Hematopoietic multipotent progenitor cell treated with erythropoietin and hydrocortisone succinate and interleukin-3 and kit ligand, for 4 days (in vitro differentiated cells): ENCODE measurements at places on chromosomes 16 and 17.
A peak's percentile ranks its signal among the peaks of the same experiment; 100 is the strongest.

DNA sequence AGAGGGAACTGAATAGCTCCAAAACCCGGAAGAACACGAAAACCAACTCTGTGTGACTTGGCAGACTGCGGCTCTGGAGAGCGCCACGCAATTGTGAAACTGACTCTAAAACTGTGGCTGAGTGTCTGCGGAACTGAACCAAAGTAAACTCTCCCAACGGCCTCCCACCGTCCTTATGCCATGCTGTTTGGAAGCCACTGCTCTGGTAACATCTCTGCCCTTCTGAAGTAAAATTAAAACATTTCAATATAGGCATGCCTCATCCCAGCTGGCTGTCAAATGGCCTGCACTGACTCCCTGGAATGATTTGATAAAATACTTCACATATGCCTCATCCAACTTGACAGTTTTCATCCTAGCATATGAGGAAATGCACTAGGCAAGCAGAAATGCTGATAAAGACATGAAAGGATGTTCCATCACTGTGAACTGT, 70.2 kb downstream of the PARN start:
- DNase-seq = no peak

DNA sequence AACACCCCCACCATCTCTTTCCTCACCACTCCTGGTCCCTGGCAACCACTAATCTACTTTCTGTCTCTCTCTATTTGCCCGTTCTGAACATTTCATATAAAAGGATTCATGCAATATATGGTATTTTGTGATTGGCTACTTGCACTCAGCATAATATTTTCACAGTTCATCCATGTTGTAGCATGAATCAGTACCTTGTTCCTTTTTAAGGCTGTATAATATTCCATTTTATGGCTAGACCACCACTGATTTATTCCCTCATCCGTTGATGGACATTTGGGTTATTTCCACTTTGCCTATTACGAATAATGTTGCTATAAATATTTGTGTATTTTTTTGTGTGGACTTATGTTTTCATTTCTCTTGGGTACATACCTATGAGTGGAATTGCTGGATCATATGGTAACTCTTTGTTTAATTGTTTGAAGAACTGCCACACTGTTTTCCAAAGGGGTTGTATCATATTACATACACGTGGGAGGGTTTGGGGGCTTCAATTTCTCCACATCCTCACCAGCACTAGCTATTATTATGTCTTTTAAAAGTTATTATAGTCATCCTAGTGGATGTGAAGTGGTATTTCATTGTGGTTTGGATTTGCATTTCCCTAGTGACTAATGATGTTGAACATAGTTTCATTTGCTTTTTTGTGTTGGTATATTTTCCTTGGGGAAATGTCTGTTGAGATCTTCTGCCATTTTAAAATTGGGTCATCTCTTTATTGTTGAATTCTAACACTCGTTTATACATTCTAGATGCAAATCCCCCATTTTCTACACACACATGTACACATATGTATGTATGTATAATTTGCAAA, 26.3 kb downstream of the SEC14L5 start:
- no peak for DNase-seq

GRCh38 chr17:10182785-10183184, 15.6 kb downstream of the GAS7 start:
- no peak for DNase-seq

GRCh38 chr16:8569650-8570346, 20.5 kb downstream of the TMEM114 start:
- DNase-seq = no peak

DNA sequence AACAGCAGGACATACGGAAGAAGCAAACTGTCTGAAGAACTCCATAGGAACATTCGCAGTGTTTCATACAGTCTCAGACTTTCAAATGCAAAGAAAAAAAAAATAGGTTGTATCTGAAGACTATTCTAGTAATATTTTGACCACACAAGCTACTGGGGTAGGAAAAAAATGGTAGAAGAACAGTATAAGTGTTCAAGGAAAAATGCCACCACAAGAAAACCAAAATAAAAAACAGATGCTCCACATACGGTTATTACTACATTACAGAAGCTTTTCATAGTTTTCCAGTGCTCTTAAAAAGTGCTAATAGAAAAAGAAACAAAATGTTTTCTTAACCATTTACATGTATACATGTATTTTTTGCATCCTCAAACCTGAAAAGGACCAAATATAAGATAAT, 3.7 kb downstream of the NCOR1 start:
- DNase-seq = no peak

DNA sequence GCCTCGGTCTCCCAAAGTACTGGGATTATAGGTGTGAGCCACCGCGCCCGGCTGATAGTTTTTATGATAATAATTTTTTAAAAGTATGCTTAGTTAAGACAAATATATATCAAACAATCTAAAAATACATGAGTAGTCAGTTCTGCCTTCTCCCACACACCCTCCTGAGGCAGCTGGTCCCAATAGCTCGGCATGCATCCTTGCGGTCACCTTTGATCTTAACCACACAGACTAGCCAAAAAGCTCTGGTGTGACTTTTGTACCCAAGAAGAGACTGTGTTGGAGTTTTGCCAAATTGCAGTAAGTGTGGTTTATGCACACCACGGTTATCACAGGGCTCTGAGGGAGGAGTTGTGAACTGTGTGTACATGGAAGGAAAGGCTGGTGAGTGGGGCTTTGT, 25.6 kb downstream of the ATP6V0A1 start:
- DNase-seq = peak; percentile 82

DNA sequence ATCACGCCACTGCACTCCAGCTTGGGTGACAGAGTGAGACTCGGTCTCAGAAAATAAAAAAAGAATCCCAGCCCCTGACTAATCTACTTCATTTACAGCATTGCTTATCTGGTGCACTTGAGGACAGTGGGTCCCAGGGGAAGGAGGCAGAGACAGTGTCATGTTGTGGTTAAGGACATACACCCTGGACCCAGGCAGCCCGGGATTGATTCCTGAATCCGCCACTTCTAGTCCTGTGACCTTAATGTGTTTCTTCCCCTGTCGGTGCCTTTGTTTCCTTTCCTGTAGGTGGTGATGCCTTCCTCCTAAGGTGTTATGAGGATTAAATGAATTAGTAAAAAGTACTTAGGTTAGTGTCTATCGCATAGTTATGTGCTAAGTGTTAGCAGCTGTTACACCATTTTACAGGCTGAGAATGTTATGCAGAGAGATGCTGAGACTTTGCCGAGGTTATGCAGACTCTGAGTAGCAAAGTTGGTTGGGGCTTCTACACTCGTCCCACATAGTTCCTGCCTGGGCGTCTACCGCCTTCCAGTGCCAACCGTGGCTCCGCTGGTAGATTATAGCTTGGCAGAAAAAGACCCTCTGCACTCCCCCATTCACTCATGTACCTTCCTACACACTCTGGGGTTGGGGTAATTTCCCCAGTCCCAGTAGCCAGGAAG, 74.8 kb downstream of the RAB11FIP4 start:
- no peak for DNase-seq

- no peak for DNase-seq
Measured at GRCh38 chr17:81120149-81120484, 45.2 kb upstream of the PVALEF start.

DNA sequence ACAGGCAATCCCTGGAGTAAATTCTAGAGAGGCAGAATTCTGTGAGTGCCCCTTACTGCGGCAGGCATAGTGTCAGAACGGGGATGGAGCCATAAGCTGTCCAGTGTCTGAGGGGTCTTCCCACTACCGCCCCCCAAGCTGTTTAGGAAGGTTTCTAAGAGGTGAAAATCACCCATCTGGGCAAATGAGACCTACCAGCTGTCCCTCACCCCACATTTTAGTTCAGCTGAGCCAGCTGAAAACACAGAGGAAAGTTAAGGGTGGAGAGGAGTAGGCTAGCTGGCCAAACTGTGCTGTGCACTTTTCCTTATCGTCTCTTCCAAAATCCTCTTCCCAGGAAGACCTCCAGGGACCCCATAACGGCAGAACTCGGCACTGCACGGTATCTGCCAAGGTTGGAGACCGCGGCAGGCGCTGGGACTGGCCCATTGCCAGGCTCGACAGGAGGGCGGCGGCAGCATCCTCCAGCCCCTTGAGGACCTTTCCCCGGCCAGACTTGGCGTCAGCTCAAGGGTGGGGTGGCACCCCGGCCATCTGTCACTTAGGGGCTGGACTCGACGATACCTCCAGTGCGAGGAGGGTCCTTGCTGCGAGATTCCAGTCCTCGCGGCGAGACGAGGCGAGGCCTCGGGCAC, 955 bp downstream of the ACLY start:
- peak; percentile 81 for DNase-seq

GRCh38 chr16:68298907-68299561, 11.7 kb downstream of the SLC7A6OS start:
- DNase-seq = no peak

DNA sequence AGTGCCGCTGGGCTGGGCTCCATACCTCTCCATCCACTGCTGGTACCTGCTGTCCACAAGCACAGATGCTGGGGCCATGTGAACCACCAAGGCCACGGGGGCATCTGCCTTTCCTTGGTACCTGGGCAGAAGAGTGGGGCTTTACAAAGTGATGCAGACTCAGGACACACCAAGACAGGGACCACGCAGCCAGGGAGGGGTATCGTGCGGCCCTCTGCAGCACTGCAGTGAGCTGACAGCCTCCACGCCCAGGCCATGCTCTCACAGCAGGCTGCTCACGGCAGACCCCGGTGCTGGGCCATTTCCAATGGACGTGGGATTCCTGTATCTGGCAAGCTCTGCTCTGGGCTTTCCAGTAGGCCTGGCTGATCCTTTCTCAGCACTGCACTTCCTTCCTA, 14.4 kb downstream of the ELAC2 start:
- no peak for DNase-seq

DNA sequence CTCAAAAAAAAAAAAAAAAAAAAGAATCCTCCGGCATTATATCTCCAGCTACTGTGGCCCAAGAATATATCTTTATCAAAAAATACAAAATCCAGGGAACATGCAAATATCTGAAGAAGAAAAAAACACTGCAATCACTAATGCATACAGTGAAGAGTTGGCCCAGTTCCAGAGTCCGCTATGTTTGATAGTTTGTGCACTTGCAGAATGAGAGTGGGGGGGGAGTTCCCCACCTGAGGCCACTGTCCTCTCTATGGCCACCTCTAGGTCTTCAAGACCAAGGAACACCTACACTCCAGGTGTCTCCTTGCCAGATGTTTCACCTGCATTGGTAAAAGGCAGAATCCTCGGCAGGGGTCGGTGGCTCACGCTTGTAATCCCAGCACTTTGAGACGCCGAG, 4.0 kb downstream of the ZNF785 start:
- peak; percentile 46 for DNase-seq

DNA sequence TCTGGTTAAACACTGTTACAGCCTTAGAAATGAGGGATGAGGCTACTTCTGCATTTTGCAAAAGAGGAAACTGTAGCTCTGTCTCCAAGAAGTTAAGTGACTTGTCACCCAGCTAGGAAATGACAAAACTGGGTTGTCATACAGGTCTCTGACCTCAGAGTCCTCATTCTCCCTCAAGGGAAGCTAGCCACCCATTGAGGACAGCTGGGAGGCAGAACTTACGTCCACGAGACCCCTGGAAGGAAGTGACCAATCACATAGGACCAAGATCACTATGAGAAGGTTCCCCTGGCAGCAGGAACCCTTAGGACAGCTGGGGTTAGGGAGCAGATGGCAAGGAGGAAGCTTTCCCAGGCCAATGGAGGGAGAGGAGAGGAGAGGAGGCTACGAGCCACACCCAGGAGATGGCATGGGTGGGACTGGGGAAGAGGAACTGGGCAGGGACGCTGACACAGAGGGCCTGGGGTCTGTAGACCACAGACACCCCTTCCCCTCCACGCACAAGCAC, 11.2 kb downstream of the METTL22 start:
- peak; percentile 91 for DNase-seq

GRCh38 chr17:48961516-48962233, 6.7 kb downstream of the GIP start:
- no peak for DNase-seq

- DNase-seq = no peak
Measured at GRCh38 chr17:30151471-30151870, 34.9 kb downstream of the NSRP1 start.

DNA sequence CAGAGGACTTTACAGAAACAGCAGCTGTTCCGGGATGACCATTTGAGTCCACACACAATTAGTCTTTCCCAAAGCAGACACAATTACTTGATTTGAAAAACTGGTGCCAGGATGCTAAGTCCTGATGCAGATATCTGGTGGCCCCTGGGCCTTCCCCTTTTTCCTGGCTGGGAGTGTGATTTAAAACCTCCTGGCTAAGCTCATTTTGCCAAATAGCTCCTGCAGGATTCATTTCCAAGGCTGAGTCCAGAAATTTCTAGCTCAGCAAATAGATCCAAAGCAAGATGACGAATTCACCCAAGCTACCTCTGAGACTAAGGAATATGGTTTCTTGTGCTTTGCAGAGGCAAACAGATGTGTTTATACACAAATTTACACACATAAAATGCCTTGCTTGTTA, 422.2 kb downstream of the CA10 start:
- no peak for DNase-seq

GRCh38 chr17:11899537-11899942, 97.7 kb downstream of the ZNF18 start:
- DNase-seq = peak; percentile 14

DNA sequence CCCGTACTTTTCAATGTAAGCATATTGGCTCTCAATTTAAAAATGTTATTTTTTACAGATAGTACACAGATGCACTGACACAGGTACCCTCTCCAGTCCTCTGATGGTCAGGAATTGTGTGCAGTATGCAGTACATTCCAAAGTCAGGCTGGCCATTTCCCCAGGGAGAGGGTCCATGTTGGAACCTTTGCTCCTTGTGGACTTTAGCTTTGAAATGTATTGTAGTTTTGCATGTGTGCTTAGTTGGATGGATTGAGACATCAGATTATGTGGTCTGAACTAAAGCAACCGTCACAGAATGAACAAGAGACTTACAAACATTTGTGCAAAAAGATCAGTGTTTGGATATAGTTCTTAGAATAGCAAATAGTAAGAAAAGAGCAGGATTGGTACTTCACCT, 381.1 kb downstream of the WWOX start:
- DNase-seq = no peak

GRCh38 chr16:82091241-82091640, 56.2 kb downstream of the HSD17B2 start:
- DNase-seq = no peak

GRCh38 chr16:49485663-49486062, 112.1 kb downstream of the C16orf78 start:
- no peak for DNase-seq

- no peak for DNase-seq
Measured at GRCh38 chr16:88813269-88814143, 1.8 kb upstream of the APRT start.

GRCh38 chr16:82055728-82056549, 20.9 kb downstream of the HSD17B2 start:
- DNase-seq = no peak

- DNase-seq = peak; percentile 78
Measured at GRCh38 chr16:29674188-29674587, 4.8 kb upstream of the QPRT start.

DNA sequence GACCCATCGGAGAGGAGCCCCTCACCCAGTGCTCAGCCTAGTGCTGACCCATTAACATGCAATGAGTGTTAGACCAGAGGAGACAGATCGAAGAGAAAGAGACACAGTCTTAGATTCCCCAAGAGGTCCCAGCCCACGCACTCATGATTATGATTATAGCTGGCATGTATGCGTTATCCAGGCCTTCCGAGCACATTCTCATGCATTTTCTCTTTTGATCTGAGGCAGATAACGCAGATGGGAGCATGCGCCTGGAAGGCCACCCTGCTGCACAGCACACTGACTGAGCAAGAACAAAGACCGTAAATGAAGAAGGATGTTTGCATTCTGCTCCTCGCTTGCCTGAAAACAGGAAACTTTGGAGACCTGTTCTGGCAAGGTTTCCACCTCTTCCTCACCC, 232.7 kb downstream of the SOX9 start:
- DNase-seq = no peak

- no peak for DNase-seq
Measured at GRCh38 chr16:27311448-27311830, 2.3 kb upstream of the IL4R start.
